ENCODE measurements at places on chromosomes 13 and 19. TPM values are rescaled to one million over a fixed set of nuclear protein-coding genes. Genes with fewer than 3 reads are reported as not detected.

Gene IL12RB1
- total RNA-seq, result 1.1 TPM

GRCh38 chr13:33087790-33088189 lies 71.6 kb downstream of the KL start:
- DNase-seq, result no peak

GRCh38 chr13:111429064-111429558 lies 108.7 kb downstream of the TEX29 start:
- DNase-seq, result peak; percentile 53

GRCh38 chr13:87999240-87999700 lies 328.1 kb downstream of the SLITRK5 start:
- no peak for DNase-seq

DNA sequence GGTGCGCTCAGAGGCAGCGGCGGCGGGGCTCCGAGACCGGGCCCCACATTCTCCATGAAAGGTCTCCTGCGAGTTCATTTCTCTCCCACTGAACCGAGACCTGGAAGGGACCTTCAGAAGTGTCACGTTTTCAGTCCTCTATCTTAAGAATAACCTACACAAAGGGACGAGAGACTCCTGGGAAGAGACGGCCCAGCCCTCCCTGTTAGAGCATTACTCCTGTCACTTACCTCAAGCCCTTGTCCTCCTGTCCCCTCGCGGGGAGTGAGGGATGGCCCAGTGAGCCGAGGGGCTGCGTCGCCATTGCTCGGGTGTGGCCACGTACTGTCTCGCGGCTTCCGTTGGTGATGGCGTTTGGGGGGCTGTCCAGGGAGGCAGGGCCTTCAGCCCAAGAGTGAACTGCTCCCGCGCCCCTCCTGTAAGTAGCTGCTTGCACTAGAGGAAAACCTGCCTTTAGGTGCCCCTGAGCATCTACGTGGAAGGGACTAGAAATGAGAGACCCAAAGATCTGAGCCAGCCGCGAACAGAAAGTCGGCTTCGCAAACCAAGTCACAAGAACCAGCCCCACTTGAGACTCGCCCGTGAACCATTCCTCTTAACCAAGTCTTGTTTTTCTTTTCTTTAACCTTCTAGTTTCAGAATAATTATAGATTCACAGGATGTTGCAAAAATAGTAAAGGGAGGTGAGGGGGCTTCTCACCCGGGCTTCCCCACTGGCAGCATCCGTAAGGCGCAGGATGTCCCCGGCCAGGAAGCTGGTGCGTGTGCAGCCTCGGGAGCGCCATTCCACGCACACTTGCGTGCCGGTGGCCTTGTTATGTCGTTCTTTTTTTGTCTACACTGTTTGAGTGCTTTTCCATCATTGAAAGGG lies 21.1 kb upstream of the NDUFS7 start:
- no peak for DNase-seq

DNA sequence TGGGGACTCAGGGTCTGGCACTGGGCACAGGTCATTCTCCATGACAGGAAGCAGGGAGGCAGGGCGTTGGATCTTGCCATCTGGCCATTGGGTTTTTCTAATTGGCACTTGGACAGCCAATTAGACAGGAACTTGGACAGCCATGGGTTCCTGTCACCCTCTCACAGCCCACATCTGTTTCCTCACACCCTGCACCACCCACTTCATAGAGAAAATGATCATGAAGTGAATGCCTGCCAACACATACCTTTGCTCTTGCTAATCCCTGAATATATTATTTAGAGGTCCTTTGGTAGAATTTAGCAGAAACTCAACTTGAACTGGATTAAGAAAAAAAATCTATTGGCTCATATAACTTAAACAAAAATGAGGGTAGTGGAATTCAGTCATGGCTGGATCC lies 4.9 kb upstream of the OLFM2 start:
- no peak for DNase-seq
